Naive thymus-derived CD8-positive, alpha-beta T cell (primary cell): ENCODE measurements at places on chromosomes 16 and 17. TPM values are rescaled to one million over a fixed set of nuclear protein-coding genes. Genes with fewer than 3 reads are reported as not detected.

AARS1 gene
- total RNA-seq, result 144 TPM

KRT31 gene
- total RNA-seq, result not detected

NPIPA3 gene
- total RNA-seq, result not detected

MEOX1 gene
- total RNA-seq, result not detected

DNA sequence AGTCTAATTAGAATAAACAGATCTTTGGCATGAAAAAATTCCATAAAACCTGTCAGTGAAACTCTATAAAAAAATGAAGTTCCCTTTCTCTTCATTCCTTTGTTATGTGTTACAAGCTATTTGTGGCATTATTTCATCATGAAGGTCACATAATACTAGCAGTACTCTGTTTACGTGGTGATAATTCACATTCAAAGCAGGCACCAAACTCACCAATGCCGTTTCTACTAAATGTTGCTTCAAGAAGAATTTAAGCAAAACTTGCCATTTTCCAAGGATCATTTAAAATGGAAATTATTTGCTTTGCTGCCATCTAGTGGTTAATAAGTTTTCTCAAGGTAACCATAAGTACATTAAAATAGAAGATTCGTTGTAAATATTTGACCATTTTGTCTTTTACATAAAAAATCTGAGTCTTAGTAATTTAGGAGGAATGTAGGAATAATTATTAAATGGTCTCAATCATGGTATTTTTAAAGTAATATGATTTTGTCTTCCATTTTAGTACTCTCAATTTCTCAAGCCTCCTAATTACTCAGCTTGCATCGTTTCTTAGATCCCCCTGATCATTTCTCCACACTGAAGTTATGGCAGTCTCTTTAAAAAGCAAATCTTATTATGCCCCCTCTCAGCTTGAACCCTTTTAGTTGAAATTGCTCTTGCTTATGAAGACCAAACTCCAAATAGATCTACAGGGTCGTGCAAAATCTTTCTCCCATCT, 80.8 kb downstream of the OMG start:
- H3K4me3 ChIP-seq, result no peak overlapping the region
- no peaks in the 10 kb centered on the region for H3K4me1 ChIP-seq
- no peaks in the 10 kb centered on the region for H3K36me3 ChIP-seq
- no peaks in the 10 kb centered on the region for H3K27me3 ChIP-seq
- H3K27ac ChIP-seq, result no peak overlapping the region

DNA sequence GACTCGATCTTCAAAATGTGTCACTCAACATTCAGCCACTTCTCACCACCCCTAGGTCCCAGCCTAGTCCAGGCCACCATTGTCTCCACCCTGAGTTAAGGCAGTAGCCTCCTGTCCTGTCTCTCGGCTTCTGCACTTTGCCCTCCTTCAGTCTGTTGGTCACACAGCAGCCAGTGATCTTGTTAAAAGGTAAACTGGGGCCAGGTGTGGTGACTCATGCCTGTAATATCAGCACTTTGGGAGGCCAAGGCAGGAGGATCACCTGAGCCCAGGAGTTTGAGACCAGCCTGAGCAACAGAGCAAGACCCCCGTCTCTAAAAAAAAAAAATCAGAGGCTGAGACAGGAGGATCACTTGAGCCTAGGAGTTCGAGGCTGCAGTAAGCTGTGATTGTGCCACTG, 25.8 kb downstream of the WWP2 start:
- no peak overlapping the region for H3K27ac ChIP-seq
- H3K36me3 ChIP-seq, result peaks cover 87% of the 10 kb centered on the region
- no peak overlapping the region for H3K4me3 ChIP-seq
- no peaks in the 10 kb centered on the region for H3K27me3 ChIP-seq
- H3K4me1 ChIP-seq, result no peaks in the 10 kb centered on the region
- no peak for DNase-seq

DNA sequence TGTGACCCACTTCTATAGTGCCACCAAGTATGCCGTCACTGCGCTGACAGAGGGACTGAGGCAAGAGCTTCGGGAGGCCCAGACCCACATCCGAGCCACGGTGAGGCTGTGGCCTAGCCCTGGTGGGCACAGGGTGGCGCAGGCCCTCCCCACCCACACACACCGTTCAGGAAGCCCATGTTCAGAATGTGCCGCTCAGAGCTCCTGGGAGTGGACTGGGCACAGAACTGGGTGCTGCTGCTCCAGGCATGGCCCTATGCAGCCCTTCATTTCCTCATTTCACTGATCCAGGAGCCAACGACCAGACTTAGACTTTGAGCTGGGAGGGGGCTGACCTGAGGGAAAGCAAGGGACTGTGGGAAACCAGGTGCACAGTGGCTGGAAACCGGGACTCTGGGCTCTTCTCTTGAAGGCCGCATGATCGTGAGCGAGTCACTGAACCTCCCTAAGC, 2.4 kb upstream of the MRM1 start:
- no peaks in the 10 kb centered on the region for H3K36me3 ChIP-seq
- no peak for DNase-seq
- H3K4me3 ChIP-seq, result no peak overlapping the region
- H3K27me3 ChIP-seq, result no peaks in the 10 kb centered on the region
- peaks cover 21% of the 10 kb centered on the region for H3K4me1 ChIP-seq

DNA sequence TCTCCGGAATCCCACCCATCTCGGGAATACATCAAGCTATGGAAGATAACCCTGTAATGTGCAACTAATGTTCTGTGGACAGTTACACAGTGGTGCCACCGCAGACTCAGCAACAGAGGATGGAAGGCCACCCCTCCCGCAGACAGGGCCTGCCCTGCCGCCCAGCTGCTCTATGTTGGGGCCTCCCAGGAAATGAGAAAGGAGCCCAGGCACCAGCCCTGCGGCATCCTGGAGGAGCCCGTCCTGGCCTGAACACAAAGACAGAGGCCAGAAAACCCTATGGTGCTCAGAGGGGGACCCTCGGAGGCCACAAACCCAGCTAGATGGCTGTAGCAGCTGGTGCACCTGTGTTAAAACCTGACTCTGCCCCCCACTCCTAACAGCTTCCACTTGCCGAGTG, 216.1 kb upstream of the RPL38 start:
- H3K27ac ChIP-seq, result no peak overlapping the region
- H3K4me3 ChIP-seq, result no peak overlapping the region
- H3K4me1 ChIP-seq, result peaks cover 16% of the 10 kb centered on the region
- peaks cover 5% of the 10 kb centered on the region for H3K27me3 ChIP-seq

DNA sequence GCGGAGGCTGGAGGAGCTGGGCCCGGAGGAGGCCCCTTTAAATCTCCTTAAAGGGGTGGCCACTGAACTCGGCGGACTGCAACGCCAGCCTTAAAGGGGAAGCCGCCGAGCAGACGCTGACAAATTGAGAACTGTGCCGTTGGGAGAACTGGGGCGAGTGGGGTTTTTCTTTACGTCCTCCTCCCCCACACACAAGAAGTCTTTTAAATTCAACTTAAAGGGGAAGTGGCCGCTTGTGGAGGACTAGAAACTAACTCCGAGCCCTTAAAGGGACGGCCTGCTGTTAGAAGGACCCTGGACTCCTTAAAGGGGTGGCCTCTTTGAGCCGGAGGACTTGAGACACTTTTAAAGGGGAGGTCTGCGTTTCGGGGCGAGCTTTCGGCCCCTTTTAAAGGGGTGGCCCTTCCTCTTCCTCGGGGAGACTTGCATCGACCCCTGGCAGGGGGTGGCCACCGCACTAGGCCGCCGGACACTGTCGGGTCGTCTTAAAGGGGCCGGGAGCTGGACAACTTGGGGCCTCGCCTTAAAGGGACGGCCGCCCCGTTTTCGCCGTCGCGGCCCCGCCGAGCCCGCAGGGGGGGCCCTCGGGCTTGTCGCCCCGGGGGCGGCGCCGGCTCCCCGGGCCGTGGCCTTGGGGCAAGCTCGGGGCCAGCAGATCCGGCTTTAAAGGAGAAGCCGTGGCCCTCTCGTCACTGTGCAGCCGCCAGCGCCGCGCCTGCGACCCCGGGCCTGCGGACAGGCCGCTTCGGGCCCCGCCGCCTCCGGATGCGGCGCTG, 688 bp downstream of the FBRS start:
- peaks cover 66% of the 10 kb centered on the region for H3K36me3 ChIP-seq
- H3K4me3 ChIP-seq, result peak overlapping the region; percentile 98
- peak overlapping the region; percentile 99 for H3K27ac ChIP-seq
- DNase-seq, result no peak

DNA sequence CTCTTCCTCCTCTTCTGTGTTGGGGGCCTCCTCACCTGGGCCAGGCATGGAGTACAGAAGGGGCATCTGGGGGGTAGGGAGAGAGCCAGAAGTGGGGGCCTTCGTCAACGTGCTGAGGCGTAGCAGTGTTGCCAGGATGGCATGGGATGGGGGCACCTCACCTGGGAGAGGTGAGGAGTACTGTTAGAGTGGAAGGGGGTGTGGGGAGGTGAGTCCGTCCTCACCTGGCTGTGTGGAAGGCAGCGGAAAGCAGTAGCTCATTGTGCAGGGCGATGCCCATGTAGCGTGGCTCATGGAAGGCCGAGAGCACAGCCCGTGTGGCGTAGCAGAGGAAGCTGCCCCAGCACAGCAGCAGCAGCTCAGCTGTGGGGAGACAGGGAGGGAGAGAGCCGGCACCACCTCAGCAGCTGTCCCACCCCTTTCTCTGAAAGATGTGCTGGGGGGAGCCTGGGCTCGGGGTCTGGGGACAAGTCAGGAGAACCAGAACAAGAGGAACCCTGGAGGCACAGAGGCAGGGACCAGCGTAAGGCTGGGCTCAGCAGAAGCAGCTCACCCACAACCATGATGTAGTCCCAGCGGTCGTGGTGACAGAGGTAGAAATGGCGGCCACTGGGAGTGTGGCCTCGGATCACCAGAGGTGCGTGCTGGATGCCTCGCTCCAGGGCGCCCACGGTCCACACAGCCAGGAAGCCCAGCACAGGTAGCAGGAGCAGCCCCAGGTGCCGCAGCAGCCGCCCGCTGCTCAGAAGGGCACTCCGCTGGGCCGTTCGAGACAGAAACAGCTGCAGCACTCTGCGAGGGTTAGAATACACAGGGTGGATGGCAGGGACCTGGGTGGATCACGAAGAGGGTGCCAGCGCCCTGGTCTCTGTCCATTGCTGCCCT, 9.0 kb downstream of the GPR179 start:
- H3K27me3 ChIP-seq, result peaks cover 22% of the 10 kb centered on the region
- no peak overlapping the region for H3K4me3 ChIP-seq
- DNase-seq, result no peak
- no peaks in the 10 kb centered on the region for H3K4me1 ChIP-seq

DNA sequence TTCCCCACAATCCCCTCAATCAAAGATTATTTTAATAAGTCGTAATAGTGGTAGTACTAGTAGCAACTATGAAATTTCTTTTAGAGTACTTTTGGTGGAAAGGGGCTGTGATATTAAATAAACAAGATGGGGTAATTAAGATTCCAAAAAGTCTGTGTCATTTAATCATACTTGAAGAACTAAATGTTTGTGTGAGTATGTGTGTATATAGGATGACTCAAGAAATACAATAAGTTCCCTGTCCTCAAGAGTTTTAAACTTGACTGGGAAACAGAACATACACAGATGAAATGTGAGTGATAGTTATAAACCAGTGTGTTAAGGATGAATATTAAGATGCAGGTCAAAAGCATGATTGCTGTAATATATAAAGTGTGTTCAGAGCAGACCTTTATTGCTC, 2.3 kb downstream of the ALDH3A2 start:
- H3K4me1 ChIP-seq, result peaks cover 37% of the 10 kb centered on the region
- no peak for DNase-seq
- H3K36me3 ChIP-seq, result peaks cover 34% of the 10 kb centered on the region
- H3K27me3 ChIP-seq, result no peaks in the 10 kb centered on the region
- H3K4me3 ChIP-seq, result peak overlapping the region; percentile 4

GRCh38 chr16:23868136-23868535, 32.4 kb downstream of the PRKCB start:
- peak overlapping the region; percentile 25 for H3K27ac ChIP-seq
- peaks cover 90% of the 10 kb centered on the region for H3K4me1 ChIP-seq
- no peak for DNase-seq
- peaks cover 5% of the 10 kb centered on the region for H3K36me3 ChIP-seq

GRCh38 chr17:59757470-59757869, 50.0 kb downstream of the VMP1 start:
- H3K27me3 ChIP-seq, result no peaks in the 10 kb centered on the region
- peaks cover 11% of the 10 kb centered on the region for H3K36me3 ChIP-seq
- H3K4me1 ChIP-seq, result peaks cover 12% of the 10 kb centered on the region
- H3K27ac ChIP-seq, result no peak overlapping the region

DNA sequence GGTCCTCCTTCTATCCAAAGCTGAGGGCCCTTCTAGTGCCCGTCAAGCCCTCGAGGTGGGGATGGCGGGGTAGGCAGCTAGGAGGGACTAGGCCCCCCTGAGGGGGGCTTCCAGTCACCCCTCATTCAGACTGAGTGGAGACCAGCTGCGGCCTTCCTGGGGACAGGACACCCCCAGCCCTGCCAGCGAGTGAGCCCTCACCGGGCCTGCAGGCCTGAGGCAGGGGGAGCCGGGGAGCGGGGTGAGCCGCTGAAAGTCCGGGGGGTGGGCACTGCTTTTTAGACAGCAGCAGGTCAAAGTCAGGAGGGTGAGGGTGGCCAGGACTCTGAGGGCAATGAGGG, 8.7 kb upstream of the KREMEN2 start:
- H3K27me3 ChIP-seq, result peaks cover 15% of the 10 kb centered on the region
- no peak overlapping the region for H3K4me3 ChIP-seq
- peaks cover 11% of the 10 kb centered on the region for H3K4me1 ChIP-seq
- no peak for DNase-seq

GRCh38 chr17:31393749-31394146, 2.3 kb downstream of the RAB11FIP4 start:
- H3K27me3 ChIP-seq, result peaks cover 70% of the 10 kb centered on the region
- peaks cover 17% of the 10 kb centered on the region for H3K4me1 ChIP-seq
- peak overlapping the region; percentile 36 for H3K4me3 ChIP-seq

GRCh38 chr16:23452572-23453337, at the start of gene COG7:
COG7 (minus strand) TSS chr16:23453189; CDS start chr16:23452994, 195 bp downstream.
- peak; percentile 79 for DNase-seq
- H3K27ac ChIP-seq, result peak within 1 kb of the TSS; percentile 95
- H3K27me3 ChIP-seq, result no peaks in the 10 kb centered on the region
- H3K36me3 ChIP-seq, result no peaks in the 10 kb centered on the region
- H3K4me1 ChIP-seq, result peaks cover 45% of the 10 kb centered on the region
- H3K4me3 ChIP-seq, result peak within 1 kb of the TSS; percentile 99

DNA sequence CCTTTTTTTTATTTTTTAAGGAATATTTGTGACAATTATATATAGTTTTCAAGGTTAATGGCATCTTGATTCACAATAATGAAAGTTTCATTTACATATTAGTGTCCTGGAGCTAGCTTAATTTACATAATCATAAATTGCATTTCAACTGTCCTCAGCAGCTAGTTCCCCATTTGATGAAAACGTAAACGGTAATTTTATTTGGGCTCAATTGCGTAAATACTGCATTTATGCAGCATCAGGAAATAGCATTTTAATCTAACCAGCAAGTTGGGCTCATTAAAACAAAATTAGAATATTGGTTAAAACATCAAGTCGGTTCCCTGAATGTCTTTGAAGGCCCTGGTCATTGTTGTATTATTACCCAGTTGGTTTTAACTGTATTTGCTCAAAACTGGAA, 136.8 kb upstream of the CDH5 start:
- no peaks in the 10 kb centered on the region for H3K36me3 ChIP-seq
- H3K27ac ChIP-seq, result no peak overlapping the region
- peaks cover 6% of the 10 kb centered on the region for H3K27me3 ChIP-seq
- DNase-seq, result no peak
- H3K4me3 ChIP-seq, result no peak overlapping the region

GRCh38 chr17:9729034-9729650, 62.2 kb downstream of the DHRS7C start:
- no peaks in the 10 kb centered on the region for H3K36me3 ChIP-seq
- no peak overlapping the region for H3K4me3 ChIP-seq
- H3K27me3 ChIP-seq, result peaks cover 14% of the 10 kb centered on the region
- H3K4me1 ChIP-seq, result no peaks in the 10 kb centered on the region
- peak; percentile 6 for DNase-seq
